Fibroblast of lung (primary cell): ENCODE measurements at places on chromosomes 13 and 19.

GRCh38 chr19:35824150-35824549 lies 11.5 kb upstream of the PRODH2 start:
- no peaks in the 10 kb centered on the region for H3K4me1 ChIP-seq
- DNase-seq, result no peak
- no peaks in the 10 kb centered on the region for H3K27me3 ChIP-seq
- H3K27ac ChIP-seq, result no peak overlapping the region

DNA sequence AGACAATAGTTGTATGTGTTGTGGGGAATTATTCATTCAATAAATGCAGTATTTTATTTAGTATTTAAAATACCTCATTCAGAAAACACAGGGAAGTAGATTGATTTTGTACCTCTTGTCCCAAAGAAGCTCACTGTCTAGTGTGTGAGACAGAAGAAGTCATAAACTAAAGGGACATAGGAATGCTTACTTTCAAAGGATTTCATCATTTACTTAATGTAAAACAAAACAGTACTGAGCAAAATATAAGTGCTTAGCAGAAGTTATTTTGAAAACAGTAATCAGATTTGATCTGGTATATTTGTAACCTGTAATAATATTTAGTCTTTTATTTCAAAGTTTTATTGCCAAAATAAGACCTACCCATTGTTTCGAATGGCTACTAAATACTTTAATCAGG lies 117.9 kb downstream of the TDRD3 start:
- peak; percentile 25 for DNase-seq
- H3K27me3 ChIP-seq, result no peaks in the 10 kb centered on the region
- no peak overlapping the region for H3K4me3 ChIP-seq
- no peaks in the 10 kb centered on the region for H3K4me1 ChIP-seq
- H3K27ac ChIP-seq, result no peak overlapping the region

DNA sequence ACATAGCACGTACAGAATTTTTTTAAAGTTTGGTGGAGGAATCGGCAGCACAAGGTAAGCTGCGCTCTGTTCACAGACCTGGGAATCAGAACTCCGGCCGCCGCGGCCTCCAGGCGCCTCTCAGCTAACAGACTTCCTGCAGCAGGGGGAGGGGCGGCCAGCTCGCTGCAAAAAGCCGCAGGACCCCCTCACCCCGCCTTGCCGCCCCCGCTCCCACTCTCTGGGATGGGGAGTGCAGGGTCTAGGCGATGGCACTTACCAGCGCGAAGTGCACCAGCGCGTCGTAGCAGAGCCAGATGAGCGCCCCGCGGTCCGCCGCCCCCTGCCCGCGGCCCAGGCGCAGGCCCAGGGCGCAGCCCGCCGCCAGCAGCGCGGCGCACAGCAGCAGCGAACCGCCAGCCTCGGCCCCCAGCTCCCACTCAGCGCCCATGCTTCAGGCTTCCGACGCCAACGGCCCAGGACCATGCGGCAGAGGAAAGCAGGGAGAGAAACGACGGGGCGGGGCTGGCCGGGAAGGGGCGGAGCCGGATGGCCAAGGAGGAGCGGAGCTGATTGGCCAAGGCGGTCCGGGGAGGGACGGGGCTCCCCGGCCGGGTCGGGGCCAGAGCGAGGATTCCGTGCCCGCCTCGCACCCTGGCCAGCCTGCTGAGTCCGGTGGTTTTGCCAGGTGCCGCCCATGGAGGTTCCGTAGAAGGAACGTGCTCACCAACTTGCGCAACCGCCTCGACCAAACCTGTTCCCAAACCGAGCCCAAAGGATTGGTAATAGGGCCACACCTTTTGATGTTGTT lies at the start of gene EBPL:
Gene EBPL (minus strand): TSS at position 492 of the 790 bp plus-strand sequence. CDS start 62 bp downstream, at position 430.
- H3K27me3 ChIP-seq, result no peaks in the 10 kb centered on the region
- H3K4me3 ChIP-seq, result peak within 1 kb of the TSS; percentile 77
- no peaks in the 10 kb centered on the region for H3K36me3 ChIP-seq
- no peaks in the 10 kb centered on the region for H3K4me1 ChIP-seq
- H3K27ac ChIP-seq, result peak within 1 kb of the TSS; percentile 62
- peak; percentile 87 for DNase-seq

DNA sequence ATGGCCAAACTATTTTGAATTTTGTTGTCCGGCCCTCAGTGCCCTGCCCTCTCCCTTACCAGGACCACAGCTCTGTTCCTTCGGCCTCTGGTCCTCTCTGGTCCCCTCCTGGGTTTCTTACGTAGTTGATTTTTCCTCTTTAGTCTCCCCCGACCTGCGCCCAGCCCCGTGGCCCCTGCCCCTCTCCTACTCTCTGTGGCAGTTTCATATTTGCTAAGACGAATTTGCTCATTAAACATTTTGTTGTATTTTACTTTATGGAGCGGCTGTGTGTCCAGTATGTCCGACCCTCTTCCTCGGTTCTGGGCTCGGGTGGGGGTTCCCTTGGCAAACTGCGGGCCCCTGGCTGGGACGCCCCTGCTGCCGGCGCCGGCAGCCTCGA lies 576 bp upstream of the EPN1 start:
- no peak for DNase-seq
- H3K36me3 ChIP-seq, result peaks cover 23% of the 10 kb centered on the region
- no peaks in the 10 kb centered on the region for H3K27me3 ChIP-seq
- peak overlapping the region; percentile 43 for H3K4me3 ChIP-seq
- H3K4me1 ChIP-seq, result peaks cover 8% of the 10 kb centered on the region
- H3K27ac ChIP-seq, result peak overlapping the region; percentile 76

DNA sequence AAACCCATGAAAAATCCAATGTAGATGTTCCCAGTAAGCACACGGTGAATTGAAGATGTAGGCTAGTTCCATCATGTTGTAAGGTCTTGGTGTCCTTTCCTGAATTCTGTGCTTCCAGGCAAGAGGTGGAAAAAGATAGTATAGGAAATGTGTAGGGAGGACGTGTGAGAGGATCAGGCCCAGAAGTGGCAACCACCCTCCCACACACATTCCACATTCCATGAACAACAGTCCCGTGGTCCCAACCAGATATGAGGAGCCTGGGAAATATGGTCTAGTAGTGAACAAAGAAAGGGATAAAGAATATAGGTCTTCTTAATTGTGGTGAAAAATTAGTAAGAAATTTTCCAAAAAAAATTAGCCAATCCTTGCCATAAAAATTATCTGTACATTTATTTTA lies 1254.2 kb upstream of the SLC10A2 start:
- H3K27me3 ChIP-seq, result no peaks in the 10 kb centered on the region
- no peaks in the 10 kb centered on the region for H3K36me3 ChIP-seq
- H3K4me1 ChIP-seq, result no peaks in the 10 kb centered on the region
- peak; percentile 43 for DNase-seq
- no peak overlapping the region for H3K27ac ChIP-seq

GRCh38 chr19:54462047-54462654 lies 1.4 kb downstream of the LENG9 start:
- peak overlapping the region; percentile 96 for H3K27ac ChIP-seq
- peaks cover 33% of the 10 kb centered on the region for H3K36me3 ChIP-seq
- DNase-seq, result no peak

DNA sequence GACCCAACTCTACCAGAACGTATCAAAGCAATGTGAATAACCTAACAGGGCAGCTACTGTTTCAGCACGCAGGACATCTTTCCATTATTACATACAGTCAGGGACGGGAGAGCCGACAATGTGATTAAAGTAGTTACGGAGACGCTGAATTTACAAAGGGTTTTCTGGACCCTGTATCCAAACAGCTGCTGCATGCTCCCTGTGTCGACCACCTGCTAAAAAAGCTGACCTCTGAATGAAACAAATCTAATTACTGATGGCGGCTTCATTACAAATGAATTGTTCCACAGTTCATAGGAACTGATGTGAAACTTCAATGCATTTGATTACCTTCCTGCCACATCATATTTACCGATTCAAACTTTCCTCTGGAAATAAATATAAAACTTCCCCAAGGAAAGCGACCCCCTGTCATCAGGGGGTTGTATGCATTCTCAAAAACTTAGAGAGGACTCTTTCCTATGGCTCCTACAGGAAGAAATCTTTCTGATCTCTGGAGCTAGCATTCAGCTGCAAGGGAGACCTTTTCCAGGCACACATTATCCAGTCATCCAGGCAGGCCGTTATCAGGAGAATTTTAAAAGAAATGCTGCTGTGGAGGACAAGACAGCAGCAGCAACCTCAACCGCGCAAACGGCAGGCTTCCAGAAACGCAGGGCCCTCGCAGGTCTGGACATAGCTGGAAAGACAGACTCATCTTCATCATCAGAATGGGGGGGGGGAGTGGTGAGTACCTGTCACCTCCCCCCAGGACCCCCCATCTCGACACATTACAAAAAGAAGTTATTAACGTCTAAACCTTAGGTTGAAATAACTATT lies 3.1 kb downstream of the EFNB2 start:
- peak overlapping the region; percentile 84 for H3K4me3 ChIP-seq
- H3K36me3 ChIP-seq, result no peaks in the 10 kb centered on the region
- peak; percentile 56 for DNase-seq

DNA sequence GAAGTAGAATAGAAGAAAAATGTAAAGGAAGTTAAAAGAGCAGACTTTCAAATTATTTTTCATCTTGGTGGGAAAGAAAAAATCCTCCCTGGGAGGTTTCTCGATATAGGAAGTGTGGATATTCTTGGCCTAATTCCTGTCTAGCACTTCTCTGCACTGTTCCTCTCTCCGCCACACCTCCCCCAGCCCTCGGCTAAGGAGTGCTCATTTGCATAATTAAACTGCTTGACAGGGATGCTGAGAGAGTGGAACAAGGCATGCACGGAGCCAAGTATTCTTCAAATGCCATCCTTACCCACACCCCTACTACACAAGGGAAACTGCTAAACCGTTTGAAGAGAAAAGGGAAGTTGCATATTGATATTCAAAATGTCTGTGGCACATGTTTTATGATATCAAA lies 511.0 kb upstream of the HTR2A start:
- no peak overlapping the region for H3K4me3 ChIP-seq
- no peak for DNase-seq
- no peak overlapping the region for H3K27ac ChIP-seq
- H3K27me3 ChIP-seq, result no peaks in the 10 kb centered on the region
- H3K4me1 ChIP-seq, result no peaks in the 10 kb centered on the region
- H3K36me3 ChIP-seq, result no peaks in the 10 kb centered on the region

- H3K27ac ChIP-seq, result no peak overlapping the region
- no peak overlapping the region for H3K4me3 ChIP-seq
- DNase-seq, result no peak
- H3K36me3 ChIP-seq, result no peaks in the 10 kb centered on the region
- no peaks in the 10 kb centered on the region for H3K27me3 ChIP-seq
These were observed 50.3 kb downstream of the UQCRFS1 start for GRCh38 chr19:29162694-29163093.

DNA sequence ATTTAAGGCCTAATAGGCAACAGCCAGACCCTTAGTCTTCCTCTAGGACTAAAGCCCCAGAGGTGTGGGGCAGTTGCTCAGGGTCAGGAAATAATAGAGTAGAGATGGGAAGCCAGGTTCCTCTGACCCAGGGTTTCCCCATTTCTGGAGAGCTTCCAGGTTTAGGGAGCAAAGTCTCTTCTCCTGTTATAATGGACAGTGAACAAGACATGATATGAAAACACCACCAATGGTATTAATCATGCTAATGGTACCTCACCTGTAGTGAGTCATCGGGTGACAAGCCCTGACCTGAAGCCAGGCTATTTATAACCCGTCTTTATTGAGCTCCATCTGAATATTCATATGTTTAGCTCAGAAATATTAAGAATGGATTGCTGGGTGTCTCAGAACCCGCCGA lies 24.6 kb downstream of the BICRA start:
- H3K36me3 ChIP-seq, result no peaks in the 10 kb centered on the region
- H3K27me3 ChIP-seq, result no peaks in the 10 kb centered on the region
- no peak overlapping the region for H3K27ac ChIP-seq
- H3K4me1 ChIP-seq, result no peaks in the 10 kb centered on the region
- DNase-seq, result no peak
